Jurkat, Clone E6-1 (cell line): ENCODE measurements at places on chromosomes 4 and X.

DNA sequence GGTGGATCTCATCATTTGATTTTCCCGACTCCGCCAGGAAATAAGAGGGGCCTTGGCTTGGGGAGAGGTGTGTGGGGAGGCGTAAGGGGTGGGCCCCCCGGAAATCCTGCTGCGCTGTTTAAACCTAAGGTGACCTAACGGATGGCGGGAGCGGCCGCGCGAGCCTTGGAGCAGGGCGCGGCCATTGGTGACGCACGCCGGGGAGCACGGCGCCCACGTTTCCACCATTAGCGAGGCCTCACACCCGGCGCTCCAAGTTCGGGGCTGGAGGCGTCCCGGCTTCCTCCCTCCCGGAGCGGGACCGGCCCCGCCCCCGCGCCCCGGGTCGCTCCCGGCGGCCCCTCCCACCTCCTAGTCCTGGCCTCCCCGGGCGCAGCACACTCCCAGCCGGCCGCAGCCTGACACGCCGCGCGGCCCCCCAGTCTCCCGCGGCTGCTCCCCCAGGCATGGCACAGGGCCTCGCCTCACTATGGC is at the start of gene SMS:
Gene SMS, plus strand, starts transcription at position 354 of the 474 bp plus-strand sequence. Its CDS starts 116 bp downstream, at position 470.
- peak; percentile 18 for DNase-seq

- no peak for DNase-seq
Observed at GRCh38 chr4:87239821-87240220, 19.4 kb upstream of the KLHL8 start.

DNA sequence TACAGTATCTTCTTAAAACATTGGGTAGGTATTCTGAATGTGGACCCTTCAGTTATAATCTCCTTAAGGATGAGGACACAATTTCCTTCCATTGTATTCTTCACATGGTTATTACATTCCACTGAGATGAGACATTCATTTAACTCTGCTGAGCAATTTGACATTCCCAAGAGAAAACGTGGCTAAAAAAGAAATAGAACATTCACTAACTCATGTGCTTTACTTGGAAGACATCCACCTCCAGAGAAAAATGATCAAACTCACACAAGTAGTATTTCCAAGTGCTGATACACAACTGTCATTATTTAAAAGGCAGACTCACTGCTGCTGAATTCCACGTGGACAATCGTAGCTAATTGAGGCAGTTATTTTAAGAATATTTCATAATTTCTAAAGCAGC is 227.9 kb upstream of the ANKRD50 start:
- DNase-seq: no peak

DNA sequence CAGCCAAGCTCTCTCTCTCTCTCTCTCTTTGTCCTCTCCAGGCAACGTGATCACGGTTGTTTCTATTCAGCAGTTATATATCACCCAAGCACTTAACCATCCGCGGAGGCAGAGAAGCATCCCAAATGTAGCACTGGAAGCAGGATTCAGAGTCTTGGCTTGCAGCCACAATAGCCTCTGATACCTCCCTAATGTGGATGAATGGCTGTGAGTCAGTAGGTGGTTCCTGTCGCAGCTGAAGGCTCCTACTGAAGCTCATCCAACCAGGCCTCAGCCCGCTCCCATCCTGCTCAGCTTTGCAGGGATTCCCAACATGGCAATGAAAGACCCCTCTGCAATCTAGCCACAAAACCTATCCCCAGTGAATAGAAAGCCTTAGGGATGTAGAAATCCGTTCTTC is 5.1 kb downstream of the HS6ST2 start:
- DNase-seq: no peak
